ENCODE measurements at places on chromosomes 5 and 9.

DNA sequence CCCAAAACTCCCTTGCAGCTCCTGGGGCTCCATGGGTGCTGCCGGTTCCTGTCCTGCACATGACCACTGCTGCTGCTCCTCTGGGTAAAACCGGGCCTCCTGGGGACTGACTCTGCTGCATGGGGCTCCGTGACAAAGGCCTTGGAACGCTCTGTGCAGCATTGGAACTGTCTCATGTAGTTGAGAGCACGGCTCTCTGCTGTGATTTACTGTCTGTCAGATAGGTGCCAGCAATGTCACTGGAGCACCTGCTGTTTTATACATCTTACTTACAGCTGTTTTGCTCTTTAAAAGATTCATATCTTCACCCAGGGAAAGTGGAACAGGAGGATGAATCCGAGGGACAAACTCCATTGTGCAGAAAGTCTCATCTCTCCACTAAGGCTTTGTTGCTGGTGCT lies 138.1 kb downstream of the YIPF5 start:
- no peak for DNase-seq

DNA sequence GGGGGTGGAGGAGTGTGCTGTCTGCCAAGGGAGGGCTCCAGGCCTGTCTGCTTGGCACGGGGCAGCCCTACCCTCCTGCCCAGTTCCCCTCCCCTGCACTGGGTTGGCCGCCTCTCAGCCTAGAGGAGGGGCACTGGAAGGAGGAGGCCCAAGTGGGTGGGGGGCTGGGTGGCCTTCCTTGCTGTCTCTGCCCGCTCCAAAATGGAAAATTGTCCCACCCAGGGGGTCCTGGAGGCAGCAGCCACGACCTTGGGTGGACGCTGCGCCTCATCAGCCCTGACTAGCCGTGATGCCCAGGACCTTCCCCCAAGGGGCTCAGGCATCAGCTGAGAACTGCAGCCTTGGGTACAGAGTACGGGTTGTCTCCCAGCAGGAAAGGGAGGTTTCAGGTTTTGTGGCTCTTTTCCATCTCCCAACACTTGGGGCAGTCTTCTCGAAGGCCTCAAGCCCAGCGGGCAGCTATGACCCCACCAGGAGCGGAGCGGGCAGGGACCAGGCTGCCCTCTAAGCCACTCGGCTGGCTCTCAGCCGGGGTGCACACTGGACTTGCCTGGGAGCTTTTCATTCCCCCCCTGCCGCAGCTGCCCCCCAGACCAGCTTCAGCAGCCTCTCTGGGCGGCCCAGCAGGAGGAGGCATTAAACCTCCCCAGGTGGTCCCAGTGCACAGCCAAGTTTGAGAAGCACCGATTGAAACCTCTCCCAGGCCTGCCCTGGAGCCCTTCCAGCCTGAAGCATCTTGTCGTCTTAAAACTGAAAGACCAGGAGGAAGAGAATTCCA lies 20.6 kb downstream of the NTNG2 start:
- no peak for DNase-seq

- DNase-seq = no peak
Measured at GRCh38 chr5:20678386-20678785, 690.4 kb upstream of the CDH18 start.

GRCh38 chr5:149852641-149853330 lies 91.8 kb downstream of the PDE6A start:
- DNase-seq = no peak

GRCh38 chr9:136047076-136047774 lies 47.9 kb downstream of the NACC2 start:
- DNase-seq = no peak

DNA sequence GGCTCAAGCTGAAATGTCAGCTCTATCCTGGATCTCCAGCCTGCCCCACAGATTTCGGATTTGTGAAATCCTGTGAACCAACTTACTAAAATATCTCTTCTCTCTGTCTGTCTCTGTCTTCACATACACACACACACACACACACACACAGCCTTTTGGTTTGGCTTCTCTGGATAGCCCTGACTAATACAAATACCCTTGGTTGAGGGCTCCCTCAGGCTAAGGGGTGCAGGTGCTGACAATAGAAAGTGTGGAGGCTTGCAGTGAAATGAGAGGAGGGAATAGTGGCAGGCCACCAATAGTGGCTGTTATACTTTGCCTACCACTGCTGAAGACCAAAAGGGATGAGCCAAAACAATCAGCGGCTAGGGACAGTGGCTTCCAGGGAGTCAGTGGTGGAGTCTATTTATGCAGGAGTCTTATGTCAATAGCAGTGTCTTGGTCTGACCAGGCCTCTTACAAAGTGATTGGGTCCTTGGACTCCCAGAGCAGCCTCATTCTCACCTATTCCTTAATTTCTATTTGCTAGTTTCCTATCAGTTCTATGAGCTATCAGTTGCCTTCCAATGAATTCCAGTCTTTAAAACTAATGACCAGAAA lies 93.2 kb upstream of the GAS1 start:
- no peak for DNase-seq

DNA sequence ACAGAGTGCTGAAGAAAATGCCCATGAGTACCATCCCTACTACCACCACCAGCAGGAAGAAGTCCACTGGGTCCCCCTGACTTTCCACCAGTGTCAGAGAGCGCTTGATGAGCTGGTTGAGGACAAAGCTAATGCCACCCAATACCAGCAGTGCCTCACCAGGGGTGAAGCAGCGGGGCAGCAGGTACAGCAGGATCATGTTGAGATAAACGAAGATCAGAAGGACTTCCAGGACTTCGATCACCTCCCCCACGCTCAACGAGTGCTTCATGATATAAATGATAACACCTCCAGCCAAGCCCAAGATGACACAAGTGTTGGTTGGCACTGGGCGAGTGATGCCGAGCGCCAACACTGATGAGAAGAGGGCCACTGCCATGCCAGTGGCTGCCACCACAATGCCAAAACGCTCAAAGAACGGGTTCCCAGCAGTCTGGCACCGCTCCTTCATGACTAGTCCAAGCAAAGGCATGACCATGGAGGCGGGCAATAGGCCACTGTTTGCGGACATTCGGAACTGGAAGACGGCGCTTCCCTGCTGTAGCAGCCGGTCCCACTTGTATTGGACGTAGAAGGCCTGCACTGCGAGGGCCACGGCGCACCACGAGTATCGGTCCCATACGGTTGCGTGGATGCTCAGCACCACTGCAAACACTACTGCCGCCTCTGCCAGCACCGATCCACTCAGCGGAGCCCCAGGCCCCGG lies 679 bp downstream of the DOLK start:
- no peak for DNase-seq

DNA sequence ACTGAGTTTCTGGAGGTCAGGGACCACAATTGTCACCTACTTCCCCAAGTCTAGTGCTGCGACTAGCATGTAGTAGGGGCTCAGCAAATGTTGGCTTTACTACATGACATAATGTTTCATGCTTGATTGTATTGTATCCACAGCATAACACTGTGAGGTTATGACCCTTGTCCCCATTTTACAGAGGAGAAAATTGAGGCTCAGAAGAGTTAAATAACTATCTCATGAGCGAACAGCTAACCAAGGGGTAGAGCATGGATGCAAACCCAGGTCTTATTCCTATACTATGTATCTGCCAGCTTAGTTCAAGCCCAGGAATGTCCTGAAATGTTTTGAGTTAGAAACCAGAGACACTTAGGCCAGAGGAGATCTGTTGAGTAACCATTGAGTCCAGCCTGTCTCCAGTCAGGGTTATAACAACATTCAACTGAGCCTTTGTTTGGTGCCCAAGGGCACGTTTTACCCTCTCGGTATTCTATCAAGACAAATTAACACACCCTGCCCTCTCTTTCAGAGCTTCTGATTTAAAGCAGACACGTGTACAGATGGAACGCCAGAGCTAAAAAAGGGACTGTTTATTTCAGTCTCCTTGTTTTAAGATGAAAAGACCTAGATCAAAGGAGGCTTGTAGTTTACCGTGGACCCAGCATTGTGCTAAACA lies 16.5 kb downstream of the ANGPTL2 start:
- DNase-seq = no peak

DNA sequence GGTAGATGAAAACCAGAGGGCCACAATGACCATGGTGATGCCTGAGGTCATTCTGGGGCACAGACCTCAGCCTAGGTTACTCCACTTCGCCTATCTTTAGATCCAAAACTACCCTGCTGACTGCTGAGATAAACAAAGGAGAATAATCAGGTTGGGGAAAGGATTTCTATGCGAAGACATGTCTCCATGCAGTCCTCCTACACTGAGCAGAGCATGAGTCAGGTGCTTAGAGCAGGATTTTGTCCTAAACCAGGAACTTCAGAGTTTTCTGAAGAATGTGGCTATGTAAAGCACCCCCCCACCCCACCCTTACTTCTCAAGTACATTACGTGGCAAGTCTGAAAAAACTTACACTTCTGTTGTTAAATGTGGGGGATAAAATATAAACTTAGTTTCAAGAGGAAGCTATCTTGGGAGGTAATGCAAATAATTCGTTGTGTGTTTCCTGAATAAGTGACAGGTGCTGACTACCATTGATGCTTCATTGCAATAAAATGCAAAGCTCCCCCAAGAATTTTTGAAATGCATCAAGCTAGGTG lies 19.4 kb downstream of the PDCD1LG2 start:
- DNase-seq = no peak
